ENCODE measurements at places on chromosomes 2 and 18. TPM values are rescaled to one million over a fixed set of nuclear protein-coding genes. Genes with fewer than 3 reads are reported as not detected.

GRCh38 chr2:27379383-27379835, 1.1 kb downstream of the ZNF513 start:
- DNase-seq = no peak
- H3K4me3 ChIP-seq = no peak overlapping the region
- H3K27ac ChIP-seq = peak overlapping the region; percentile 81
- peaks cover 18% of the 10 kb centered on the region for H3K4me1 ChIP-seq

Gene CREG2
- total RNA-seq = not detected

GRCh38 chr2:43540021-43540779, 55.6 kb downstream of the THADA start:
- no peak overlapping the region for H3K4me3 ChIP-seq
- no peaks in the 10 kb centered on the region for H3K36me3 ChIP-seq
- DNase-seq = no peak
- peaks cover 2% of the 10 kb centered on the region for H3K4me1 ChIP-seq
- H3K27ac ChIP-seq = no peak overlapping the region

- no peaks in the 10 kb centered on the region for H3K36me3 ChIP-seq
- H3K27me3 ChIP-seq = no peaks in the 10 kb centered on the region
- no peak overlapping the region for H3K27ac ChIP-seq
- no peak overlapping the region for H3K4me3 ChIP-seq
- H3K4me1 ChIP-seq = no peaks in the 10 kb centered on the region
- DNase-seq = no peak
Observed at GRCh38 chr2:158997037-158997790, 28.8 kb downstream of the TANC1 start.

- no peak for DNase-seq
- H3K4me1 ChIP-seq = no peaks in the 10 kb centered on the region
- no peak overlapping the region for H3K4me3 ChIP-seq
- H3K27ac ChIP-seq = no peak overlapping the region
- no peaks in the 10 kb centered on the region for H3K36me3 ChIP-seq
Observed at GRCh38 chr2:209905691-209906090, 96.7 kb upstream of the RPE start.

Gene TEKT4
- not detected for total RNA-seq

DNA sequence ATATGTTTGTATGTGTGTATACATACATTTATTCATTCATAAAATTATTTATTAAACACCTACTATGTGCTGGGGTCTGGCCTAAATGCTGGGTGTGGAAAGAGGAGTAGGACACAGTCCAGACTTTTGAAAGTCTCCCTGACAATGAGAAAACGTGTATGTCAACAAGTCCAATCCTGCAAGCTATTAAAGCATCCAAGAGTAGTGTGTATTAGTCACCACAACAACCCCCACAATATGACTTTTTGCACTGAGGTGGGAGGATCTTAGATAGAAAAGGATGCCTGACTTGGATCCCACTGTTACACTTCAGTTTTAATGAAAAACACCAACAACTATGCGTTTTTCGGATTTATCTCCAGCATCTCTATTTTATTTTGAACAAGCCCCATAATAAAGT, 446.4 kb downstream of the EPHA4 start:
- no peak for DNase-seq
- no peak overlapping the region for H3K4me3 ChIP-seq
- peaks cover 5% of the 10 kb centered on the region for H3K27me3 ChIP-seq
- no peak overlapping the region for H3K27ac ChIP-seq

- no peak for DNase-seq
- no peaks in the 10 kb centered on the region for H3K27me3 ChIP-seq
- no peak overlapping the region for H3K27ac ChIP-seq
- H3K36me3 ChIP-seq = no peaks in the 10 kb centered on the region
- no peaks in the 10 kb centered on the region for H3K4me1 ChIP-seq
Observed at GRCh38 chr2:45046786-45047185, 37.5 kb upstream of the SIX2 start.

Gene CCBE1
- 0.32 TPM for total RNA-seq

GRCh38 chr2:236512902-236513435, 56.7 kb upstream of the ACKR3 start:
- no peaks in the 10 kb centered on the region for H3K36me3 ChIP-seq
- peak; percentile 74 for DNase-seq
- H3K4me3 ChIP-seq = no peak overlapping the region
- no peaks in the 10 kb centered on the region for H3K27me3 ChIP-seq
- H3K4me1 ChIP-seq = no peaks in the 10 kb centered on the region
- H3K27ac ChIP-seq = no peak overlapping the region

GRCh38 chr2:212549941-212550340, 11.3 kb upstream of the ERBB4 start:
- DNase-seq = no peak
- H3K36me3 ChIP-seq = no peaks in the 10 kb centered on the region
- H3K4me1 ChIP-seq = no peaks in the 10 kb centered on the region
- H3K27ac ChIP-seq = no peak overlapping the region

DNA sequence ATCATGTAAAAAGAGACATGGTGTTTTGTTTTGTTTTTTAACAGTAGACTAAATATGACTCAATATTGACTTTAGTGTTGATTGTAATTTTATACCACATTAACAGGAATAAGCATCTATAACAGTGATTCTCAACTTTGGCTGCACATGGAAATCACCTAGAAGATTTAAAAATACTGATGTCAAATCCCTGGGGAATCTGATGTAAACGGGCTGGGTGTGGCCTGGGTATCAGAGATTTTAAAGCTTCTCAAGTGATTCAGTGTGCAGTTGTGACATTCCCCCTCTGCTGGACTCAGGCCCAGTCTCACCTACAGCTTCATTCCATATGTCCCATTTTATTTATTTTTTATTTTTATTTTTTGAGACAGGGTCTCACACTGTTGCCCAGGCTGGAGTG, 82.8 kb upstream of the ATP8B1 start:
- H3K36me3 ChIP-seq = no peaks in the 10 kb centered on the region
- peaks cover 7% of the 10 kb centered on the region for H3K27me3 ChIP-seq
- no peaks in the 10 kb centered on the region for H3K4me1 ChIP-seq
- no peak overlapping the region for H3K4me3 ChIP-seq
- DNase-seq = no peak

Gene DSEL
- 0.82 TPM for total RNA-seq

DNA sequence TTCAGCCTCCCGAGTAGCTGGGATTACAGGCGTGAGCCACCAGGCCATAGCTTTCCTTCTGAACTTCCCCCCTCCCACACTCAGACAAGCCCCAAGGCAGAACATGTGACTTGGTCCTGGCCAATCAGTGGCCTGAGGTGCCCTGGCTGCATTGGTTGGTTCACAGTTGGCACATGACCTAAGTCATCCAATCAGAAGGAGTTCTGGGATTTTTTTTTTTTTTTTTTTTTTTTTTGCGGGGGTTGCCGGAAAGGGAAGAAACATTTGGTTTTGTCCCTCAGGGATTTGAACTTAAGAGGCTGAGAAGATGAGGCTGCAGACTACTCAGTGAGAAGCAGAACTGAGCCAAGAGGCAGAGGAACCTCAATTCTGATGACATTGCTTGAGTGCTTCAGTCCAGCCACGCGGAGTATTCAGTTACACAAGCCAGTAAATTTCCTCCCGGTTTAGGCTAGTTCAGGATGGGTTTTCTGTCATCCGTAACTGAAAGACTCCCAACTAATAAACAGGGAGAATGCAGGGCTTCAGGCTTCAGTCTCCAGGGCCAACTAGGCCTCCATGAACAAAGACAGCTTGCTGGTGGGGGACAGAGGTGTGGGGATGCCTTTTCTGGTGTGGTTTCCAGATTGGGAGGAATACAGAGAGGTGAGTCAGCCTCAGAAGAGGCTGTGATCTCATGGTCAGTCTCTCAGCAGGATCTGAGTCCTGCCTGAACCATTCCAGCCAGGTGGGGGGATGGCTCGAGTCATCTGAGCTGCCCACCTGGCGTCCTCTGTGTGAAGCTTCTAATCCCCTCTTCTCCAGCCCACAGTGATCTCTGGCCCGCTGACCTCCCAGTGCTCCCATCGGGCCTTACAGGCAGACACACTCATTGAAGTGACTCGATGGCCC, 9.2 kb downstream of the PTMA start:
- H3K27ac ChIP-seq = no peak overlapping the region
- no peaks in the 10 kb centered on the region for H3K27me3 ChIP-seq
- peaks cover 3% of the 10 kb centered on the region for H3K4me1 ChIP-seq

- no peak overlapping the region for H3K4me3 ChIP-seq
- no peak overlapping the region for H3K27ac ChIP-seq
- no peaks in the 10 kb centered on the region for H3K36me3 ChIP-seq
Observed at GRCh38 chr18:6785001-6785400, 55.5 kb downstream of the ARHGAP28 start.

- no peak for DNase-seq
- H3K27ac ChIP-seq = no peak overlapping the region
- H3K4me3 ChIP-seq = no peak overlapping the region
- H3K4me1 ChIP-seq = no peaks in the 10 kb centered on the region
Observed at GRCh38 chr2:214069254-214069653, 341.6 kb upstream of the VWC2L start.

DNA sequence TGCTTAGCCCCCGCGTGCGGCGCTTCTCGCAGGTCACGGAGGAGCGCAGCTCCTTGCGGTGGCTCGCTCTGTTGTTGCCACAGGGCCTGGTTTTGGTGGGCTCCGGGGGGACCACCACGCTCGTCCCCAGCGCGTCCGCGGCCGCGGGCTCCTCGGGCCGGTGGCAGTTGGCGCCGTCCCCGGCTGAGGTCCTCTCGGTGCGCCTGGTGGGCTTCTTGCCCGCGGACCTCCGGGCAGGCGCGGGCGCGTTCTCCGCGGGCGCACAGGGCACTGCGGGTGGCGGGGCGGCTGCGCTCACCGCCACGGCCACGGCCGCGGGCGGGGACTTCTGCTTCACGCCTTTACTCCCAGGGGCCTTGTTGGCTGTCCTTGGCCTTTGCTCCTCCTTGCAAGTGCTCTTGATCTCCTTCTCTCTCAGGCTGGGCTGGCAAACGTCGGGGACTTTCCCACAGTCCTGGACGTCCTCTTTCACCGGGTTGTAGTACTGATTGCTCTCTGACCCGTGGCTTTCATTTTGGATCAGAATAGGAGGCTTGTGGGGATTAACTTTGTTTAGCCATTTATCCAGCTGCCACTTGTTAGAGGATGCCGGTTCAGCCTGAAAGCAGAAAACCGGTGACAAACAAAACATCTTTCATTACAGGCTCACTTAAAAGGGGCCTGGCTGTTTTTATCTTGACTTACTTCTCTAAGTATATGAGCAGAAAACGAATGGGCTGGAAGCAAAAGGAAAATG, 104.0 kb upstream of the REV1 start:
- H3K4me1 ChIP-seq = no peaks in the 10 kb centered on the region
- no peak overlapping the region for H3K4me3 ChIP-seq
- no peak overlapping the region for H3K27ac ChIP-seq
- no peaks in the 10 kb centered on the region for H3K36me3 ChIP-seq
- no peaks in the 10 kb centered on the region for H3K27me3 ChIP-seq

GRCh38 chr2:101847661-101848339, 144.0 kb upstream of the IL1R2 start:
- H3K27ac ChIP-seq = no peak overlapping the region
- DNase-seq = no peak
- H3K36me3 ChIP-seq = peaks cover 5% of the 10 kb centered on the region
- H3K4me1 ChIP-seq = no peaks in the 10 kb centered on the region
- H3K4me3 ChIP-seq = no peak overlapping the region
- H3K27me3 ChIP-seq = no peaks in the 10 kb centered on the region

- H3K27me3 ChIP-seq = no peaks in the 10 kb centered on the region
- H3K27ac ChIP-seq = peak overlapping the region; percentile 69
- peaks cover 90% of the 10 kb centered on the region for H3K4me1 ChIP-seq
- H3K36me3 ChIP-seq = no peaks in the 10 kb centered on the region
- no peak overlapping the region for H3K4me3 ChIP-seq
Observed at GRCh38 chr2:96158554-96158940, 13.3 kb upstream of the DUSP2 start.

Gene SERPINB13
- not detected for total RNA-seq

GRCh38 chr18:55910296-55910695, 322.3 kb upstream of the TCF4 start:
- H3K27ac ChIP-seq = no peak overlapping the region
- no peaks in the 10 kb centered on the region for H3K4me1 ChIP-seq
- no peaks in the 10 kb centered on the region for H3K36me3 ChIP-seq
- no peak for DNase-seq
